Occipital lobe (tissue), 3 donors: ENCODE measurements at places on chromosomes 1 and 21.

DNA sequence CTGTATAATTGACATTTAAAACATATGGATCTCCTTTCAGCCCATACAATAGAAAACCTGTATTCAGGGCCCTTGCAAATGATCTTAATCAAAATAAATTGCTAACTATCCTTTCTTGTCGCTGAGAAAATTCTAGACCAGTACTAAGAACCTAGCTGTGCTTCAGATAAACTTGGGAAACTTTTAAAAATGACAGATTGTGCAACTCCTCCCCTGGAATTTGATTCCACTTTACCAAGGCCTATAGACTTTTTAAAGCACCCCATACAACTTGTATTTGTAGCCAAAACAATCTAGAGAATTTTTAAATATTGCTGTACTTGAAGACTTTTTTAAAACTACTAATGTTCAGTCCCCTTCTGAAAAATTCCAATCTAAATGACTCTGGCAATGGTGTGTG lies 51.6 kb downstream of the ZNF644 start:
- no peak for DNase-seq

GRCh38 chr1:111615870-111616715 lies 3.5 kb upstream of the RAP1A start:
- no peak for DNase-seq

DNA sequence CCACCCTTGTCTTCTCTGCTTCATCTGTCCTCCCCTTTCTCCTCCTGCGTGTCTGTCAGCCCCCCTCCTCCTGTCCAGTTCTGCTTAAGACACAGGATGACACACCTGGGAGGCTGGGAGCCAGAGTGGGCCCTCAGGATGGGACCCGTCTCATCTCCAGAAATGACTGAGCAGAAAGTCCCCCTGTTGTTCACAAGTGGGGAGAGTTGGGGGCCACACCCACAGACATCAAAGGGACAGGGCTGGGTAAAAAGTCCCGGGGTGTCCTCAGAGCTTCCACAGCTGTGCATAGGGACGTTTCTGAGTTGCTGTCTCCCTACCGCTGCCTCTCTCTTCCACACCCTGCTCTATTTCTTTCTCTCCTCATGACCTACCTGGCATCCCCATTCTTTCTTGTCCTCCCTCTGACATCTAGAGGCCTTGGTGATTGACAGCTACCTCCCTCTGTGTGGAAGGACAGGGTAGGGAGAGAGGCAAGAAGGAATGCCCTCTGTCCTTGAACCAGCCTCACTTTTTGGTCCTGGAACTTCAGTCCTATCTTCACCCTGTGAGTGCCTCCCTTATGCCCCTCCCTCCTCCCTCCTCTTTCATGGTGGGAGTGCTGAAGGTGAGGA lies 19.5 kb upstream of the SH2D2A start:
- no peak for DNase-seq

- DNase-seq = no peak
Measured at GRCh38 chr21:42110691-42111469, 39.8 kb downstream of the UMODL1 start.

- DNase-seq = no peak
Measured at GRCh38 chr1:52532731-52533327, 20.1 kb downstream of the TUT4 start.

GRCh38 chr1:81234237-81234636 lies 566.5 kb upstream of the ADGRL2 start:
- DNase-seq = no peak

DNA sequence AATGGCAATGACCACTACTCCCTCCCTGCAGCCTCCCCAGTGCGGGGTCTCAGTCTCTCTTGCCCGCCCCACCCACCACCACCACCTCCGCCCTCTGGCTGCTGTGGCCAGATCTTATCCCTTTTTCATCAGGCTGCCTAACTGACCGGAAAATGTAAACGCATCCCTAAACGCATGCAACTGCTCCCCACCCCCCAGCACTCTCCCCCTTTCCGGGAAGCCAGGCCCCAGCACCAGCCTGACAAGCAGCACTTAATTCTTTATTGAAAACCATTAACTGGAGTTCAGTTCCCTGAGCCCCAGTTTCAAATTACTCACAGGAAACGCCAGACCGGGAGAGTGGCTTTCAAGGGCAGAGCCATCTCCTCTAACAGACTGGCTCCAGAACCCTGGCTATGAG lies 147.7 kb downstream of the DMRTA2 start:
- DNase-seq = no peak

- peak; percentile 40 for DNase-seq
Measured at GRCh38 chr1:11499601-11500331, 20.8 kb downstream of the DISP3 start.

DNA sequence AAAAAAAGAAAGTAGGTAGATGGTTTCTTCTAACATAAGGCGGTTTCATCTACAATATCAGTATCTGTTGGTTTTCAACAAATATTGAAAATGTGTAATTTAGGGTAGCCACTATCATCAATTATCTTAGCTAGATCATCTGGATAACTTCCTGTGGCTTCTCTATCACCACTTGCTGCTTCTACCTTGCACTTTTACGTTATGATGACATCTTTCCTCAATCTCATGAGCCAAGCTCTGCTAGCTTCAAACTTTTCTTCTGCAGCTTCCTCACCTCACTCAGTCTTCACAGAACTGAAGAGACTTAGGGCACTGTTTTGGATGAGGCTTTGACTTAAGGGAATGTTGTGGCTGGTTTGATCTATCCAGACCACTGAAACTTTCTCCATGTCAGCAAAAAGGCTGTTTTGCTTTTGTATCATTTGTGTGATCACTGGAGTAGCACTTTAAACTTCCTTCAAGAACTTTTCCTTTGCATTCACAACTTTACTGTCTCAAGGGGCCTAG lies 144.9 kb upstream of the HP1BP3 start:
- no peak for DNase-seq

GRCh38 chr1:177032434-177032833 lies 132.1 kb downstream of the ASTN1 start:
- DNase-seq = no peak

DNA sequence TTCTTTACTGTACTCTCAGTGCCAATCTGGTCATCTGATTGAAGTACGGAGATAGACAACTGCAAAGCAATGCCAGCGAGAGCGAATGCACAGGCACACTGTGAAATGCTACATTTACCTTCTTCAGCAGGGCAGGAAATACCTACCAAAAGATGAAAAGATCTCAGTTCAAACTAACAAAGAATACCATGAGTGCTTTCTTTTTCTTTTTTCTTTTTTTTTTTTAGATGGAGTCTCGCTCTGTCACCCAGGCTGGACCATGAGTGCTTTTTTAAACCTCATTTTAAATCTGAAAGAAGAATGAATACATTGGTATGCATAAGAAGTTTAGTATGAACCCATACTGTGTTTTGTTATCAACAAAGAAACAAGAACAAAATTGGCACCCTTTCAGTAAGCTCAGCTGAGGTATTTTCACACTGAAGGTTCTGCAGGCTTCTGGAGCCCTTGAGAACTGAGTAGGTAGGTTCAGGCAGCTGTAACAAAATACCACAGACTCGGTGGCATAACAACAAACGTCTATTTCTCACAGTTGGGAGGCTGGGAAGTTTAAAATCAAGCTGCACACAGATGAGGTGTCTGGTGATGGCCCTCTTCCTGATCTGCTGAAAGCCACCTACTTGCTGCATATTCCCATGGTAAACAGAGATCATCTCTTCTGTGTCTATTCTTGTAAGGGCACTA lies 1.7 kb upstream of the CHI3L2 start:
- no peak for DNase-seq

DNA sequence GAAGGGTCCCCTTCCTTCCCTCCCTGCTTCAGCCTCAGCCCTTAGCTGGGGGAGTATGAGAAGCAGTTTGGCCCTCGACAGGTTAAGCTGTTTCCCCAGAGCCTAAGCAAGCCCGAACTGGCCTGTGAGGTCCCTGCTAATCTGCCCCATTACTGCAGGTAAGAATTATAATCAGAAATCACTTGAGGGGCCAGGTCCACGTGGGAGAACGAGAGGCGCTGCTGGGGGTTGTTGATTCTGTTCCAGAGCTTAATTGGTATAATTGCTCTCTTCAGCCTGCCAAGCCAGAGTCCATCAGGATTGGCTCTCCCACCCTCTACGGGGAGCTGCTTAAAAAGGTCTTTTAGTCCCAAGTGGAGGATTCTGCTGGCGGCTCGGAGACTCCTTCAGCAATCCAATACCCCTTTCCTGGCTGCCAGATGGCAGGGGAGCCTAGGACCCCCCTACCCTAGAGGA lies 70.8 kb downstream of the UBE2T start:
- no peak for DNase-seq

GRCh38 chr1:17736625-17737024 lies 18.5 kb upstream of the ACTL8 start:
- DNase-seq = no peak

GRCh38 chr1:7529917-7530316 lies 241.2 kb upstream of the VAMP3 start:
- DNase-seq = no peak

GRCh38 chr1:59141267-59141863 lies 155.5 kb upstream of the FGGY start:
- no peak for DNase-seq
